ENCODE measurements at places on chromosomes 1 and 21. TPM values are rescaled to one million over a fixed set of nuclear protein-coding genes. Genes with fewer than 3 reads are reported as not detected.

GRCh38 chr1:186923486-186923885, 94.7 kb downstream of the PLA2G4A start:
- DNase-seq, result no peak

DNA sequence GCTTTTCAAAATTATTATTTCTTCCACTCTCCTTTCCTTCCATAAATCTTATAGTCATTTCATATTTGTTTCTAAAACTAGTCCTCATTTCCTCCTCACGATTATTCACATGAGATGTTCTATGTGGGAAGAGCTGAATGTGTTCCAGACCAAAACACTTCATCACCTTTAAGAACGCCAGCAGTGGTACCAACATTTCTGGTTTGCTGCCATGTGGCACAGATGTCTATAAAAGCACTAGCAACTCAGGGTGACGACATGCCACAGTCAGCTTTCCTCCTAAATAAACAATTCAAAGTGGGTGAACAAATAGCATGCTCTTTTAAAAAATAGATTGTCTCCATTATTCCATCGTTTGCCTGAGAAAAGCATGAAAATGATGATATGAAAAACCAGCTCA, 1217.8 kb upstream of the ADGRL2 start:
- no peak for DNase-seq

DNA sequence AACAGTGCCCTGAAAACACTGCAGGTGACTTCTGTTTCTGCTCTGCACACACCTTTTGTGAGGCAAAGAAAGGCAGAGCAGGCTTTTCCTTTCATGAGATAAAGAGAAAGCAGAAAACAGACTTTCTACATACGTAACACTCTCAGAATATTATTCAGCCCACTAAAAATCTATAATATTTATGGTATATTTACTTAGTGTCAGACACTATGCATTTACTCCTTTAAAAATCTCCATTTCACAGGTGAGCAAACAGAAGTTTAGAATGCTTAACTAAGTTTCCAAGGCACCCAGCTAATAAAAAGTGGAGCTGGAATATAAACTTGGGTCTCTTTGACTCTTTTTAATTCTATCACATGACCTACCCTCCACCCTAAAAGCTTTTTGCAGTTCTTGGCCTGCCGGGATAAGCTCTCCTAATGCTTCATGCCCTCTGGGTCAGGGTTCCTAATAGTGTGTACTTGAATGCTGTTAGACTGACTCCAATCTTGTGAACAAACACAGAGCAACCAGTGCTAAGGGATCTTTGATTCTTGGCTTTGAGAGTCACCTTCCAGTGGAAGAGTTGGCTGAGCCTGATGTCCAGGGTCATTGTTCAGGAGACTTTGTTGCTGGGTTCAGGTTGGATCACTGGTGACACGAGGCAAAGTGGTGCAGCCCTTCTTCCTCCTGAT, 27.2 kb downstream of the PROK1 start:
- DNase-seq, result no peak

DNA sequence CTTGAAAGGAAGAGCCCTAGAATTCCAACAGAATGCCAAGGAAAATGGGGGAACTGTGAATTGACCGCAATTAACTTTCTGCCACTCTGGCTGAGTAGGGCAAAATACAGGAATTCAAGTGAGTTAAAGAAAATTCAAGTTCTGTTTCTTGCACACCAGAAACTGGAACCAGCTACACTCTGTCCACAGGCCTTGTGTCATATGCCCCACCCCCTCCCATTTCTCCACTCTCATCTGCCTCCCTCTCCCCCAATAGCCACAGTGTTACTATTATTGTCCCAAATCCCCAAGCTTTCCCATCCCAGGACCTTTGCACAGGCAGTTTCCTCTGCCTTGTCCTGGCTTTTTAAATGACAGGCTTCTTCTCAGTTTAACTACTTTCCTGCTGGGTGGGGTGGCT, 4.3 kb upstream of the STK40 start:
- DNase-seq, result no peak

BEND5 gene
- total RNA-seq, result not detected

- no peak for DNase-seq
Observed at GRCh38 chr1:157949074-157949354, 44.4 kb upstream of the KIRREL1 start.

- DNase-seq, result no peak
Observed at GRCh38 chr21:46347203-46347550, 23.2 kb downstream of the PCNT start.

DNA sequence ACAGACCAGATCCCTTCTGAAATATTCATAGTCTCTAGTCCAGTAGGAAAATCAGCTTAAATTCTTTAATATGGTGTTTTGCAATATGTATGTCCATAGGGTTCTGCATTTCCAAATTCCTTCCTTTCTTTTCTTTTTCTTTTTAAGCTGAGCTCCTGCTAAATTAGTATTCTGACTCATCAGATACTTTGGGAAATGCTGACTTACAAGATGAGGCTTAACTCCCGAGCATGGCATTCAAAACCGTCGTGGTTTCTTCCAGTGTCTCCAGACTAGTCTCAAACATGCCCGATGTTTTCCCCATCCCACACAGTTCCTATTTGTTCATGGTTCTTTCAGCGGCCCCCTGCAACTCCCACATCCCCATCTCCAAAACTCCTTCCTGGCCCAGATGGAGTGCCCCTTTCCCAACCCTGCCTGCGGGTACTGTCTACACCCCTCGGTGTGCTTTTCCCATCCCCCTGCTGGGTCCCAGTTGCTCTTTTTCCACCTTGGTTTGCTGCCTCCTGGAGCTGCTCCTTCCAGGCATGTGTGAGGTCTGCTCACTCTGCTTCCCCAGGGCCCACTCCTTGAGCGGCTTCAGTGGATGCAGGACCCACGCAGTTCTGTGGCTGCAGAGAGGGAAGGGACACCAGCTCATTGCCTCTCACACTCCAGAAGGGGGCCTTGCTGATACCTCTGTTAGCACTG, 19.5 kb upstream of the ETV3 start:
- no peak for DNase-seq

- no peak for DNase-seq
Observed at GRCh38 chr21:42171091-42172053, 47.6 kb upstream of the ABCG1 start.

DNA sequence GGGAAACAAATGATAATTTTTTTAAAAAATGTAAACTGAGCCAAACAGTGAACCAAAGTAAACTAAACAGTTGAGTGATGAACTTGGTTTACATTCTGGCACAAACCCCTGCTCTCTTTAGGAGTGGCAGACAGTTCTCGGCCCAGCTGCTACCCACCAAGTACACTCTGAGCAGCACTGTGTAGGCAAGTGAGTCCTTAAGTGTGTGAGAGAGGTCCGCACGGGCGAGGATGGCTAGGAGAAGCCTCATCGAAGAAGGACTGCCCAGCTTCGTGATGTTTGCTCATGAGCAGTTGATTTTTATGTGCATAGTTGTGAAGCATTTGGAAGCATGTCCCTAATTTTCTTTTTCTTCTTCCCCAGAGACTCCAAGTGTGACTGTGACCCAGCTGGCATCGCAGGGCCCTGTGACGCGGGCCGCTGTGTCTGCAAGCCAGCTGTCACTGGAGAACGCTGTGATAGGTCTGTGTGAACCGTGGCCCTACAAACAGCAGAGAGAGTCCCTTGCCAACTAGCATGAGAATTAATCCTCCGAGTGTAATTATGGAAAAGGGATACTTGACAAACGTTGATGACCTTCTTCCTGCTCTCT, 32.1 kb downstream of the LAMC2 start:
- DNase-seq, result no peak

CFHR2 gene
- total RNA-seq, result not detected

TADA1 gene
- 10.7 TPM for total RNA-seq

DNA sequence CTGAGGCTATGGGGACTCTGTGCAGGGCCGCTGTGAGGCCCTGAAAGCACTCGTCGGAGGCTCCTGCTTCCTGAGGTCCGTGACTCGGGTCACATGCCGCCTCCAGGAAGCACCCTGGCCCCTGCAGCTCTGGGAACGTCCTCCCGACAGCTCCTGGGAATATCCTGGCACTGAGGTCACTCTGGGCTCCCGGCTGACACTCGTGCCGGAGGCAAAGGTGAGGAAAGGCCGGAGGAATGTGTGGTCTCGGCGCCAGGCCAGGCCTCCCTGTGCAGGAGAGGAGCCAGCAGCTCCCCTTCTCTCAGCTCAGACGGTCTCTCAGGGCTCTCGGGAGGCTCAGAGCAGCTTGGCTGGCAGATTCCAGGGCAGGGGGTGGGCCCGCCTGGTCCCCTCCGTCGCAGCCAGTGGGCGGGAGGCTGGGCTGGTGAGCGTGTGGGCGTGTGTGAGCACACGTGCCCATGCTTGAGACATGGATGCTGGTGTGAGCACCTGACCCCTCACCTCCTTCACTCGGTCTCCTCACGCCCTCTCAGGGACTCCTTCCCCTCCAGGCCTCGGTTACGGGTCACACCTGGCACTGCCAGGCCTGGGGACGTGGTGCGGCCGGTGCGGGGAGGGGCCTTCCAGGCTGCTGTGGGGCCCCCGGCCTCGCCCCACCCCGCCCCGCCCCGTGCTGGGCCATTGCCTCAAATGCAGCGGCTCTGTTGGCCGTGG, 5.5 kb upstream of the RNF223 start:
- DNase-seq, result peak; percentile 26

DNA sequence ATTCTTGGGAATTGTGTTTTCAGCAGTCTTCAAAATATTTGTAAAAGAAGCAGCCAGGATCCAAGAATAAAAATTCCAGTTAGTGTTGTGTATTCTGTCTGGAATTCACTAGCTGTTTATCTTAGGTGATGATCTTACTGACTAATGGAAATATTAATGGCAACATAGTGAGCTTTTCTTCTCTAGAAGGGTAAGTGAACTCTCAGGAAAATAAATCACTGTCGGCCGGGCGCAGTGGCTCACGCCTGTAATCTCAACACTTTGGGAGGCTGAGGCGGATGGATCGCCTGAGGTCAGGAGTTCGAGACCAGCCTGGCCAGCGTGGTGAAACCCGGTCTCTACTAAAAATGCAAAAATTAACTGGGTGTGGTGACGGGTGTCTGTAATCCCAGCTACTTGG, 87.4 kb upstream of the KIF1B start:
- no peak for DNase-seq

- no peak for DNase-seq
Observed at GRCh38 chr1:55937840-55938375, 641.5 kb downstream of the PLPP3 start.

C21orf58 gene
- total RNA-seq, result 4.1 TPM

GRCh38 chr1:166113031-166113430, 53.8 kb downstream of the FAM78B start:
- DNase-seq, result no peak

COL11A1 gene
- total RNA-seq, result not detected

GRCh38 chr1:54409156-54410142, 3.3 kb upstream of the SSBP3 start:
- no peak for DNase-seq

- DNase-seq, result no peak
Observed at GRCh38 chr21:26185021-26185420, 14.5 kb upstream of the APP start.

- DNase-seq, result no peak
Observed at GRCh38 chr1:92488416-92488815, 1.7 kb upstream of the GFI1 start.

DNA sequence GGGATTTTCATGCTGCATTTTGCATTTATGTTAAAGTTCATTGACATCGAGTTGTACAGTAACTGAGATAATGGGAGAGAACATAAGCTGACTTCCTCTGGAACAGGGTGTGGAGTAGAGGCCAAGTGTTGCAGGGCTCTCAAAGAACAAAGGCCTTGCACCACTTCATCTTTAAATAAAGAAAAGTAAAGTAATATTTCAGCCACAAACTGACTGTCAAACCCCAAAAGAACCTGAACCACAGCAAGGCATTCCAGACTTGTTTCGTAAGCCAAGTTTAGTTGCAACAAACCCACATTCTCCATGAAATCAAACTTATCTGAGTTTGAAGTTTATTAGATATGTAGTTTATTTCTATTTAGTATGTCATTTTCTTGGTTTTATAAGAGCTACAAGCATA, 19.1 kb upstream of the HMGCS2 start:
- DNase-seq, result no peak

DNA sequence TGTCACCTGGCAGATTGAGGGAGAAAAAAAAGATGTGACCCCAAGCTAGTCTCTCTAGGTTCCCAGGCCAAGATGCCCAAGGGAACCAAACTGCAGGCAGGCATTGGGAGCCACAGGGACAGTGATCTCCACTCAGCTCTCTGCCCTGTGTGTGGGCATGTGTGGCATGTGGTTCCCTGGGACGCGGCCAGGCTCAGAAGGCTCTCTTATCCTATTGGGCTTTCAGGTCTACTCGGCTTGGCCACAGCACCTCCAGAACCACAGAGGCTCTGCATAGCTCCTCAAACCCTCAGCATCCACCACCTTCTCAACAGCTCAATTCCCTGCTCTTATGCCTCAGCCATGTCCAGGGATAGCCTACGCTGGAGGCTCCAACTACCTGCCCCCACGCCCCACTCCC, 22.0 kb downstream of the IQGAP3 start:
- DNase-seq, result no peak

DNA sequence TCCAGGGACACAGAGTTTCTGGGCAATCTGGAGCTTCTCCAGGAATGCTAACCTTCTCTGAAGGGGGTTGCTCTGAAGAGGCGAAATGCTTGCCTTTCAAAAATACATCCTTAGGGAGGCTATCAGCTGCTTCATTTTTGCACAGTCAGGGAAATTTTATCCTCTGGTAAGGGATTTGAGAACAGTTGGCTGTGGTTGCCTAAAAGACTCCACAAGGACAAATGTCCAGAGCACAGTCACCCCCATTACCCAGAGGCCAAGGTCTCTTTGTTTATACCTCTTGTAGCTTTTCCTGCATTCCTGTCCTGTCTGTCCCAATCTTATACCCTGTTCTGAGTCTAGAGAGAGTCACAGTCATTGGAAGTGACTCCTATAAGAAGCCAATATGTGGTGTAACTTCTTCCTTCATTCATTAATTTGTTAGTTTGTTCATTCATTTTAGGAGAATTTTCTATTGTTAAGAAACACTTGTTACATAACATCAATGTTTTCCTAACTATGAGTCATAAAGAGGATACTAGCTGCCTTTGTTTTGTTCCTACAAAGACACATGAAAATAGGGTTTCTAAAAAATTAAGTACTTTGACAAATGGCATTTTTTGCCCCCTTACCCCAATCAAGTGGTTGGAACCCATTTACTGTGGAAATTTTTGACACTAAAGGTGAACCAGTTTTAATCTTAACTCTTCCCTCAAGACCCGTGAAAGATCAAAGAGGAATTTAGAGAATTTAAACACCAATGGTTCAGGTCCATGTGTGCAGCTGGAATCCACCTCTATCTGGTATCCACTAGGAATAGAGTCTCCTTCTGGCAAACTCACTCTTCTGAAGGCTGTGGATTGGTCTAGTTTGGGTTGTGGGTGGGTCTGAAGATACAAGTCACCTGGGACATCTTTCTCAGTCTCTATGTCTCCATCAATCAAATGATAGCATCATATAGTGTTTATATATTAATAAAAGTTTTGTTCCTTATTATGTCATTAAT, 47.1 kb downstream of the GPR88 start:
- DNase-seq, result no peak

PSRC1 gene
- total RNA-seq, result 5.5 TPM
